ENCODE measurements at places on chromosomes 1 and 21.

DNA sequence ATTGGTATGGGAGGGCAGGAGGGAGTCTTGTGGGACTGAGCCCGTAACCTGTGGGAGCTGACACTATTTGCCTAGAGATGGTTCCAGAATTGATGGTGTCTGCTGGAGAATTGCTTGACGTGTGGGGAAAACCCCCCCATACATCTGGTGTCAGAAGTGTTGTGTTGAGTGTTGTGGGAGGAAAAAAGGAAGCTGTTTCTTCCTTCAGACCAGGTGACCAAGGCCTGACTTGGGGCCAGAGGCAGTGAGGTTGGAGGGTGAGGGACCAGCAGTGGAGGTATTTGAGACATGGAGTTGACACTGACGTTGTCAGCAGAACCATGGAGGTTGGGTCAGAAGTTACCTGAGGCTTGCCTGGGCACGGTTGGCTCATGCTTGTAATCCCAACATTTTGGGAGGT, 8.3 kb downstream of the SHISAL2A start:
- H3K4me3 ChIP-seq = no peak overlapping the region
- DNase-seq = no peak
- H3K36me3 ChIP-seq = no peaks in the 10 kb centered on the region
- no peaks in the 10 kb centered on the region for H3K27me3 ChIP-seq

- no peak overlapping the region for H3K4me3 ChIP-seq
- no peaks in the 10 kb centered on the region for H3K4me1 ChIP-seq
- no peak for DNase-seq
- no peak overlapping the region for H3K27ac ChIP-seq
These were observed 42.9 kb downstream of the ATP1A1 start for GRCh38 chr1:116415699-116416533.

GRCh38 chr1:241711326-241711725, 59.2 kb downstream of the WDR64 start:
- DNase-seq = no peak
- no peak overlapping the region for H3K27ac ChIP-seq
- no peak overlapping the region for H3K4me3 ChIP-seq

GRCh38 chr1:31627930-31628559, 10.6 kb downstream of the HCRTR1 start:
- peaks cover 5% of the 10 kb centered on the region for H3K36me3 ChIP-seq
- peak overlapping the region; percentile 98 for H3K27ac ChIP-seq
- H3K4me1 ChIP-seq = peaks cover 2% of the 10 kb centered on the region
- no peak overlapping the region for H3K4me3 ChIP-seq
- H3K27me3 ChIP-seq = no peaks in the 10 kb centered on the region

DNA sequence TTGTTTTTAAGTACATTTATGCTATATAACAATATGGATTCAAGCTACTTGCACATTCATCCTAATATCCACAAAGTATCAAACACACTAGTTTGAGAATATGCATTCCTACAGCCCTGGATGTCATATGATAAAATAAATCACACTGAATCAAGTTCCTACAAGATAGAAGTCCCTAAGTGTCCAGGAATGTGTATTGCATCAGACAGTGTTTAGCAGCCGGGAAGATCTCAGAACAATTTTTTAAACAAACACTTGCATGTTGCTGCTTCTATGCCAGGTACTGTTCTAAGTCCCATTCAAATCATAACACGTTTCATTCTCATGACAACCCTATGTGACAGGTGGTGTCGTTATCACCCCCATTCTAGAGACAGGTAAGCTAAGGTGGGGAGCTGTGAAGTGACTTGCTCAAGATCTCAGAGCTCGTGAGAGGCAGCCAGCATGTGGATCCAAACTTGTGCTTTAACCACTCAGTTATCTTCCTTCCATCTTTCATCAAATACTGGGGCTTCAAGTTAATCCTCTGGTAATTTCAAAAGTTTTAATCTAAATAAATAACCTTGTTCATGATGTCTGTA, 68.3 kb upstream of the KIF26B start:
- no peaks in the 10 kb centered on the region for H3K4me1 ChIP-seq
- H3K4me3 ChIP-seq = no peak overlapping the region
- no peak for DNase-seq
- H3K27ac ChIP-seq = no peak overlapping the region
- H3K27me3 ChIP-seq = no peaks in the 10 kb centered on the region

DNA sequence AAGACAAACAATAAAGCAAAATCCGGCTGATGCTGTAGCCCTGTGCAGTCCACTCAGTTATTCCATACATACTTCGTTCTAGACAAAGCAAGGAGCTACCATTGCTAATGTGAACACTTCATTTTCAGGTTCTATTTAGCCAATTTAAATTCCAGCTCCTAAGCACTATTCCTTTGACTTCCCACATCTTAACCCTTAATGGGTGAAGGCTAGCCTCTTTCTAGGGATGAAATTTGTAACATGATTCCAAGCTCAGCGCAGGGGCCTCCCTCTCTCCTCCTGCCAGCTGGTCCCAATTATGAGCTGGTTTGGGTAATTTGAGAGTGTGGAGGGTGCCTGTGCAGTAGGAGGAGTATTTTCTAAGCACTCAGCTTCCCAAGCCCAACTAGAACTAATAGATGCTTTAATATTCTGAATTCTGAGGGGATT, 53.9 kb upstream of the PTGFRN start:
- H3K27ac ChIP-seq = no peak overlapping the region
- H3K27me3 ChIP-seq = no peaks in the 10 kb centered on the region
- peaks cover 2% of the 10 kb centered on the region for H3K4me1 ChIP-seq

- no peak overlapping the region for H3K27ac ChIP-seq
- H3K4me3 ChIP-seq = no peak overlapping the region
- no peaks in the 10 kb centered on the region for H3K36me3 ChIP-seq
- DNase-seq = no peak
These were observed 116.3 kb downstream of the AK5 start for GRCh38 chr1:77398152-77398551.

- H3K4me1 ChIP-seq = no peaks in the 10 kb centered on the region
- no peaks in the 10 kb centered on the region for H3K27me3 ChIP-seq
- H3K36me3 ChIP-seq = no peaks in the 10 kb centered on the region
- DNase-seq = no peak
These were observed 11.9 kb downstream of the LRRC3 start for GRCh38 chr21:44466996-44467858.
